ENCODE measurements at places on chromosomes 7 and 10.

GRCh38 chr7:159253657-159254056 is 109.0 kb upstream of the VIPR2 start:
- DNase-seq = no peak

GRCh38 chr10:104925232-104925851 is 284.3 kb downstream of the SORCS3 start:
- DNase-seq = peak; percentile 4

DNA sequence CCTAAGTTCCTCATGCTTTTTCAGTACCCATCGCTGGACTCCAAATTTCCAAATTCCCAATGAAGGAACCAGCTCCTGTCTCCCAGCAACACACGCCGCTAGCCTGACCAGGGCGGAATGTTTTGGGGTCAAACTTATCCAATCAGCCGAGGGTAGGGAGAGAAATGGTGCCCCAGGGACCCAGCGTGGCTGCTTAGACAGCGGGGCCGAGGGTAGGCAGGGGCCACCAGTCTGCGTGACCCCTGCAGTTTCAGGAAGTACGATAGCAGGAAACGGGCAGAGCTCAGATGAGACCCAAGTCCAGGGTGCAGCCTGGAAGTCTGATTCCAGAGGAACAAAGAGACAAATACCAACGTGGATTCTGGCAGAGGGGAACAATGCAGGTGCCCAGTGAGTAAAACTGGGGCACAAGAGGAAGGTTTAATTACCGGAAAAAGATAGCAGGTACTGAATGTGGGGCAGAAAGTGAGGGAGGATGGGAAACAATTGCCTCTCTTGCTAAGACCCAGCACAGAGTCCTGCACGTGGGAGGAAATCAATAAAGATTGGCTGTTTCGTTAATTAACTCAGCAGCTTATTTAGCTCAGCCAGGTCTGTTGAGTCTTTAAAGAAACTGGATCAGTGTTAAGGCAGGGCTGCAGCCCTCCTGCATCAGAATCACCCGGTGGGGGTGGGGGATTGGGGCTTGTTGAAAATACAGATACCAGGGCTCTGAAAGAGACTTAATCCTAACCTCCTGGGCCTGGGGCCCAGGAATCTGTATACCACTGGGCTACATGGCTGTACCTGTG is 50.4 kb upstream of the NFE2L3 start:
- no peak for DNase-seq

DNA sequence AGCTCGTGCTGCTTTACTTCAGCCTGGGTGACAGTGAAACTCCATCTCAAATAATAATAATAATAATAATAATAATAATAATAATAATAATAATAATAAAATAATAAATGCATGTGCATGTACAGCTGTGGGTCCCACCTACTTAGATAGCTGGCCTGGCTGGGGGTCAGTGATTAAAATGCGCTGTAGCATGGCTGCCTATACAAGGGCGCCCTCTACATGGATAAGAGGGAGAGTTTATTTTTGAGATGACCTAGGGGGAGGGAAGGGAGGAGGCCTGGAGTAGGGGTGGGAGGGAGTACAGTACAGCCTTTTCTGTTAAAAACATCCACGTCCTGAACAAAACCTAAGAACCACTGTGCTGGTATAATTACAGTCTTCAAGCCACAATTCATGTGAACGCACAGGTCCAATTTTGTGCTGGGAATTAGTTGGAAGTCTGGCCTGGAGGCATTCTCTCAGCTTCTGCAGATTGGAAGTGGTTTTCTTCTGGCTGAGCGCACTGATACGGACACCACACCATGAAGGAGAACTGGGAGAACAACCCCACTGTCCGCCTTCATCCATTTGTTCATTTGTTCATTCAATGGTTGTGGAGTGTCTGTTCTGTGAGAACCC is 146.5 kb downstream of the TMEM178B start:
- no peak for DNase-seq

DNA sequence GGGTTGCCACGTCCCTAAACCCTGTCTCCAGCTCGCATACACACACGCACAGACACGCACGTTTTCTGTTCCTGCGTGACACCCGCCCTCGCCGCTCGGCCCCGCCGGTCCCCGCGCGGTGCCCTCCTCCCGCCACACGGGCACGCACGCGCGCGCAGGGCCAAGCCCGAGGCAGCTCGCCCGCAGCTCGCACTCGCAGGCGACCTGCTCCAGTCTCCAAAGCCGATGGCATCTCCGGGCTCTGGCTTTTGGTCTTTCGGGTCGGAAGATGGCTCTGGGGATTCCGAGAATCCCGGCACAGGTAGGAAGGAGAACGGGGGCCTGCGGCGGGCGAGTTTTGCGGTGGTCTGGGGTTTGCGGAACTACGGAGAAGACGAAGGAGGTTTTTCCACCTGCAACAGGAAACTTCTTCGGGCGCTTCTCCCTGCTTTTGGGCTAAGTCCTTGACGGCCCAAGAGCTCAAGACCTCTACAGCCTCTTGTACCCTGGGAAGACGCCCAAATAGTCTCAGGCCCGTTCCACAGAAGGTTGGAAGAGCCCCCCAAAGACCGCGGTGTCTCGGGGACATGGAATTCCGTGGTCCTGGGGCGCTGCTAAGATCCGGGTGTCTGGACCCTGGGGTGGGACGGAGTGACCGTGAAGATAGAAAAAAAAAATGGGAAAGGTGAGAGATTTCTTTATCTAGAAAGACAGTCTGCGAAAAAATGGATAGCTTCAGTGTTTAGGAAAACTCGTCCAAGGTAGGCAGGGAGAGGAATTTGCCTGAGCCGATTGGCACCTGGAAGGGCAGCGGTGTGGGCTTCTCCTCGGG is at the start of gene GAD2:
Gene GAD2 (plus strand): TSS at position 190 of the 811 bp plus-strand sequence. CDS start 36 bp downstream, at position 226.
- no peak for DNase-seq

DNA sequence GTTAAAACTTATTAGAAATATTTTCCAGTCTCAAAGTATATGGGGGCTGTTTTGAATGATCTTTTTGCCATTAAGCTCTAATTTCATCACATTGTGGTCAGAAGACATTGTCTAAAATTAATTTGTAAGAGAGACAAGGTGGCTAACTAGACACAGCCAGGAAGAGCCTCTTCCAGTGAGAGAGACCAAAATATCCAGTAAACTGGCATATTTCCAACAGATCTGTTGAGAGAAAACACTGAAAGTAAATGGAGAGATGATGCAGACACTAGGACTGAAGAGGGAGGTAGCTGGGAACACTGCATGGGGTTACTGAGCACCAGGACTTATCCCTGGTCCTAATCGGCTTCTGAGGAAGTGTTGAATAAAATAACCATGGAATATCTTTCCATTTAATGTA is 101.5 kb upstream of the TAS2R16 start:
- no peak for DNase-seq

DNA sequence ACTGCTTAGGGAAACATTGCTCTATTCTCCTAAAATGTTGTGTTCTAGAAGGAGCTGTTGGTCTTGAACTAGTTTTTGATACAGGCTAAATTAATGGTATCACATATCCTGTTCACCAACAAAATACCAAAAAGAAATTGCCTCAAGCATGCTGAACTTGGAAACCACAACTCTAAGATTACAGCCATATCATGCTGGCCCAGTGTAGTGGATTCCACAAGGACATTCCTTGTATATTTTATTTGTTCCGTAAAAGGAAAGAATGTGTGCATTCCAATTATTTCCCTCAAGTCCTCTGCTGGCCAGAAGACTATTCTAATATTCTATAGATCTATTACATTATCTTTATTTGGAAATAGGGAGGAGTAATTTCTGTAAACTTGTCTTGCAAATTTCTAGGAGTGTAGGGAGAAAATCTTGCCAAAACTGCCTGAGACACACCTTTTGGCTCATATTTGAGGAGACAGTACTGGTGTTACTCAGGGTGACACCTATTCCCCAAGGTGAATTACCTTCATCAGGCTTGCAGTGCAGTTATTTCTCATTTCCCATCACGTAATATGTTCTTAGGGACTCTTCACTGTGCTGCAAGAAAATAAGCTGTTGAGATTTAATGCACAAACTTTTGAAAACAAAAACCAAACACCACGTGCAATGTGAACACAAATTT is 1.9 kb upstream of the NEBL start:
- DNase-seq = no peak

GRCh38 chr10:121406823-121407545 is 191.3 kb downstream of the FGFR2 start:
- DNase-seq = no peak

- no peak for DNase-seq
These were observed 46.1 kb downstream of the ZNF467 start for GRCh38 chr7:149727053-149727898.

- no peak for DNase-seq
These were observed 38.9 kb upstream of the SP8 start for GRCh38 chr7:20825555-20825954.

DNA sequence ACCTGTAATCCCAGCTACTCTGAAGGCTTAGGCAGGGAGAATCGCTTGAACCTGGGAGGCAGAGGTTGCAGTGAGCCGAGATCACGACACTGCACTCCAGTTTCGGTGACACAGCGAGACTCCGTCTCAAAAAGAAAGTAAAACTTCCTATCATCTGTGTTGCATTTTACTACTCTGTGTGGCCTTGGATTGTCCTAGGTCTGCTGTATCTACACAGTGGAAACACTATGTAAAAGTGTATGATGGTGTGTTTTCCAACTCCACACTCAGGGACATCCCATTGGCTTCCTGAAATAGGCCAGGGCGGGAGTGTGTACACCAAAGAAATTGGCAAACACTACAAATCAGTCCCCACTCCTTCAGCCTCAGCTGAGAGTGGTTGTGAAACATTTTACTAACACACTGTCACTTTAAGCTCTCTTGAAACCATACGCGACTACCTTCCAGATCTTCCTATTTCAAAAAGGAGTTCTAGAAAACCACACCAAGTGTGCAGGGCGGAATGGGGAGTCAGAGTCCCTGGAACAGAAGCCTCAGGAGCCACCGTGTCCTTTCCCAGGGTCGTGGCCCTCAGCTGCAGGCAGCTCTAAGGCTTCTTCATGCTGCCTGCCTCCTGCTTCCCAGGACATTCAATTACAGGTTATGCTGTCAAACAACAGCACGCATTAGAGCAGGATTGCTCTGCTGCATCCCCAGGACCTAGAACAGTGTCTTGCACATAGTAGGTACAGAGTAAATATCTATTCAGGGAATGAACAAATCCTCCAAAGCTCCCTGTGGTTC is 275.4 kb downstream of the PARD3 start:
- no peak for DNase-seq

GRCh38 chr7:71210220-71210619 is 78.3 kb downstream of the GALNT17 start:
- no peak for DNase-seq

DNA sequence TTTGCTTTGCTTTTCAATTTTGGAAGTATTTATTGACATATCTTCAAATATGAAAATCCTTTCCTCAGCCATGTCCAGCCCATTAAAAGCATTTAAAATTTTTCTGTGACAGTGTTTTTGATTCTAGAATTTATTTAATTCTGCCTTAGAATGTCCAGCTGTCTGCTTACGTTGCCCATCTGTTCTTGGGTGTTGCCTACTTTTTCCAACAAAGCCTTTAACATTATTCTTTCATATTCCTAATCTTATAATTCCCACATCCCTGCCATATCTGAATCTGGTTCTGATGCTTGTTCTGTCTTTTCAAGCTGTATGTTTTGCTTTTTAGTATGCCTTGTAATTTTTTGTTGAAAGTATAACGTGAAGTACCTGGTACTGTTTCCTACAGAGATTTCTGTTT is 204.7 kb upstream of the VSTM2A start:
- no peak for DNase-seq
